Activated CD4-positive, alpha-beta T cell treated with anti-CD3 and anti-CD28 coated beads for 36 hours (primary cell): ENCODE measurements at places on chromosomes 7 and 10. TPM values are rescaled to one million over a fixed set of nuclear protein-coding genes. Genes with fewer than 3 reads are reported as not detected.

DNA sequence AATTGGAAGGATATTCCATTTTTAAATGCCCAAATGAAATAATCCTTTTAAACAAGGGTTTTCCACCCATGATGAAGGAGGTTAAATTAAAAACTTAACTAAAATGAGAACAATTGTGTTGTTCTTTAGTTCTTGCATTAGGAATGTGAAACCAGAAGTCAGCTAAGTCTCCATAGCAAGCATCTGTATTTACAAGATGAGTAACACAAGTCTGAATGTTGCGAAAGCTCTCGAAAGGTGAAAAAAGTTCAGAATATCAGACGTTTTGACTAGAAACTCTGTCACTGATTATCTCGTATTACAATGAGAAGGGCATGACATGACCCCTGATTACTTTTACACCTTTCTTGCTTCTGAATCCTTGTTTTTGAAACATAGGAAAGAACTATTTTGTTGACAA lies 149.6 kb downstream of the BICC1 start:
- no peak for DNase-seq

DNA sequence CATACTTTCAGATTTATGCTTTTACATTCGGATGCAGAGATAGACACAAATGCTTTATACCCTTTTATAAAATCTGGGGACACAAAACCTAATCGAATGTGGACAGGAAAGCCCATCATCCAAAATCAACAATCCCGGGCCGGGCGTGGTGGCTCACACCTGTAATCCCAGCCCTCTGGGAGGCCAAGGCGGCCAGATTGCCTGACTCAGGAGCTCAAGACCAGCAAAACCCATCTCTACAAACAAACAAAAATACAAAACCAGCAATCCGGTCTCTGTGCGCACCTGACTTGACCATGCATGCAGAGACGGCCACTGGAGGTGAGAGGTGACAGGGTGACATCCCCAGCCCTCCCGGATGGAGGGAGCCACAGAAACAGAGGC lies 13.5 kb downstream of the COBL start:
- no peak for DNase-seq

DNA sequence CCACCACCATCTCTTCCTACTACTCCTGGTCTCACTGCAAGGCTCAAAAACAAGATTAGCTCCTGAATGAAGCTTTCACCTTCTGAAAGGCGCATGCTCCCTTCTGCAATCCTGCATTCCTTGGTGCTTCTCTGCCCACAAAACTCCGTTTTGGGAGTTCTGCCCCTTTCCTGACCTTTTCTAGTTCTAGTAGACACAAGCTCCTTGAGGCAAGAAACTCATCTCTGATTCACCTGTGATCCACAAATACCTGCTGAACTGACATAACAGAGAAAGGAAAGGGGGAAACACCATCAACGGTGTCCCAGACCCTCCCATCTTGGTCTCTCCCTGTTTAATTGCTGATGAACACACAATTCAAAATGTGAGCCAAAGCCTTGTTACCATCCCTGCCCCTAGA lies 64.0 kb upstream of the EGR2 start:
- no peak for DNase-seq

- DNase-seq = no peak
Observed at GRCh38 chr10:35041502-35041879, 48.6 kb downstream of the CUL2 start.

ADAMTS14 gene
- not detected for total RNA-seq
